ENCODE measurements at places on chromosomes 7 and 10.
A peak's percentile ranks its signal among the peaks of the same experiment; 100 is the strongest.

DNA sequence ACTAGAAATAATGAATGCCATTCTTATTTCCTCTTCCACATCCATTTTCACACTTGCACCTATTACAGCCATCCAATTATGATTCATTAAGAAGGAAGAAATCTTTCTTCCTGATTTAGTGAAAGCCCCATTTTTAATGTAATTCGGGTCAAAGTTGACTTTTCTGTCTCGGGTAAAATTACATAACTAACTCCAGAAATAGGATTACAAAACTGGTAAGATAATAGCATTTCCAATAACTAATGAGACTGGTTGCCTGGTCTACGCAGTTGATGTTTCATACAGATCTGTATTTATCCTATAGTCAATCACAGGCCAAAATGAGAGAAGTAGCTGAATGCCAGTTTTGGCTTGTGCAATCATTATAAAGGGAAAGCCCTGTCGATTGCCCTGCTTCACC, 651.5 kb upstream of the NRP1 start:
- no peak for DNase-seq

- no peak for DNase-seq
Measured at GRCh38 chr7:116193329-116194087, 16.8 kb upstream of the TES start.

GRCh38 chr7:24912424-24912823, 67.6 kb downstream of the OSBPL3 start:
- no peak for DNase-seq

DNA sequence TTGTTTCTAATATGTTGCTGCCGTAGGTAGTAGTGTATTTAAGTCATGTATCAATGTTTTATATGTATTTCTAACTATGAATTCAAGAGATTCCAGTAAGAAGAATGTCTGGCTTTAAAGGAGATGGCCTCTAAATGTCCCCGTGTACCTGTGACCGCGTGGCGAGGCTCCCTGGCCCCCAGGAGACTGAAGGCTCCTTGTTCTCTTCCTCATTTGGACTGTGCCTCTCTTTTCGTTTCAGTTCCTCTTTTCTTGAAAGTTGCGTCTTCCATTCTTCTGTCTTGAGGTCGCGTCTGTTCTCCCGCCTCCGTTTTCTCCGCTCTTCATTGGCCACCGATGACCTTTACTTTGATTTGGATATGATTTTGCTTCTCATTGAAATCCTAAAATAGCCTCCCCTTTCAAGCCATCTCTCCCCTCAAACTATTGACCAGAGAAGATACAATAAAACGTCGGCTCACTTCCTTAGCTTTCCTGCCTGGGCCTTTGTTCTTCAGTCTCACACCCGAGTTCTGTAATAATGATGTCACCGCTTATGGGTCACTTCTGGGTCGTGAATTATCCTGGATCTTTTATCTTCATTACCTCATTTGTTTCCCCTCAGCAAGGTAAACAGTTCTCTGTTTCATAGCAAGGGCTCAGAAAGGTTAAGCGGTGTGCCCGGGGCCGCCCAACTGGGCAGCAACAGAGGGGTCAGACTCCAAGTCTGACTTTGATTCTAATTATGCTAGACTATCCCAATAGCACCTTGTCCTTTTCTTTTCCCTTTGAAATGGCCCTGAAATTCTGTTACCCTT, 28.7 kb downstream of the WIPI2 start:
- no peak for DNase-seq

GRCh38 chr10:30500963-30501504, 67.0 kb downstream of the MAP3K8 start:
- DNase-seq, result no peak

- DNase-seq, result peak; percentile 65
Measured at GRCh38 chr7:7996568-7996967, 28.0 kb downstream of the GLCCI1 start.

- DNase-seq, result no peak
Measured at GRCh38 chr7:121376979-121377378, 19.1 kb downstream of the FAM3C start.

DNA sequence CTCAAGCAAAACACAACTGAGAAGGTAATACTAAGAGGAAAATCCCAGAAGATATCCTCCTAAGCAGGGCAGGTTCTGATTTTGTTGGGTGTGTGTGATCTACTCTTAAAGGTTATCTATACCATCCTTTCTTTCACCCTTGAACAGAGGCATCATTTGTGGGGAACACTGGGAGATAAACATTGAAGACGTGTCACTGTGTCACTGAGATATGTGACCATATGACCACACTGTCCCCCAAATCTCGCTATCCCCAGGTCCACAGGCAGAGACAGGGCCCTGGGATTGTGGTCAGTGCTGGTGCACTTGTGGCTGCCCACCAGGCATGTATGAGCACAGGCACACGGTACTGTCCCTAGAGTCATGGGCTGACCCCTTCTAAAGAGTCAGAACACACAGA, 30.0 kb downstream of the TECTB start:
- no peak for DNase-seq

DNA sequence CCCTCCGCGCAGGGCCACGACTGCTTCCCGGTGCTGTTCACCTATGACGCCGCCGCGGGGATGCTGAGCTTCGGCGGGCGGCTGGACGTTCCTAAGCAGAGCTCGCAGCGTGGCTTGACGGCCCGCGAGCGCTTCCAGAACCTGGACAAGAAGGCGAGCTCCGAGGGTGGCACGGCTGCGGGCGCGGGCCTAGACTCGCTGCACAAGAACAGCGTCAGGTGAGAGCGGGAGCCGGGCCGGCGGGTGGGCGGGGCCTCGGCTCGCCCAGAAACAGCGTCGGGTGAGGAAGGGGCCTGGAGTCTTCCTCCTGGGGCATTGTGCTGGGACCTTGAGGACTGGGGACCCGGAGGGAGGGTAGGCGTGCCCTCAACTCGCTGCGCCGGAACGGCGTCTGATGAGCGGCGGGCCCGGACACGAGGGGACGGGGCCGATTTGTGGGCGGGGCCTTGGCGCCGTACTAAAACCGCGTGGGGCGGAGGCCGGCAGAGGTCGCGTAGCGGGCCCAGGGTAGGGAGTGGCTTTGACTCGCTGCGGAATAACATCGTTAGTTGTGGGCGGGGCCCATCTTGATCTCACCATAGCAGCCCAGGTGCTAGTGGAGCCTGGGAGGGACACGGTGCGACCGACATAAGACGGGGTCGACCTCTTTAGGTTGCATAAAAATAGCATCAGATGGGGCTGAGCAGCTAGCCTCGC, 15.6 kb downstream of the PDAP1 start:
- DNase-seq, result peak; percentile 69

DNA sequence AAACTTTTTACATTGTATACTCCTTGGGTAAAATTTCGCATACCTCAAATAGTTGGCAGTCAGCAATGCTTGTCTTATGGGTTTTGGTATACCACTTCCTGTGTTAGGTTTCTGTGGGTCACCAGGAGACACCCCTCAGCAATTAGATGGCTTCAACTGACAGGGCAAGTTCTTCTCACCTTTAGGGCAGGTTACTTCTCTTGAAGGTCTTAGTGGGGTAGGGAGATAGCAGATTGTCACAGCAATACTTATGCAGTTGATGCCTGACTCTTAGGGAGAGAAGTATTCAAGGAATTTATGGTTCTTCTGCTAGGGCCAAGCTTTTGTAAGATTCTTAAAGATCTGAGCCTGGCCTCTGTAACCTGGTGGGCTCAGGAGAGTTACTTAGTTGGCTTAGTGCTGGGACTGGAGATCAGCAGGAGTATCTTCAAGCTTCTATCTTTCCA, 42.9 kb downstream of the MKLN1 start:
- peak; percentile 78 for DNase-seq

GRCh38 chr7:130669085-130669700, 645 bp upstream of the COPG2 start:
- DNase-seq, result no peak

GRCh38 chr7:20562461-20562860, 53.0 kb upstream of the ABCB5 start:
- DNase-seq, result peak; percentile 36

GRCh38 chr10:116696919-116697318, 45.4 kb downstream of the HSPA12A start:
- no peak for DNase-seq

DNA sequence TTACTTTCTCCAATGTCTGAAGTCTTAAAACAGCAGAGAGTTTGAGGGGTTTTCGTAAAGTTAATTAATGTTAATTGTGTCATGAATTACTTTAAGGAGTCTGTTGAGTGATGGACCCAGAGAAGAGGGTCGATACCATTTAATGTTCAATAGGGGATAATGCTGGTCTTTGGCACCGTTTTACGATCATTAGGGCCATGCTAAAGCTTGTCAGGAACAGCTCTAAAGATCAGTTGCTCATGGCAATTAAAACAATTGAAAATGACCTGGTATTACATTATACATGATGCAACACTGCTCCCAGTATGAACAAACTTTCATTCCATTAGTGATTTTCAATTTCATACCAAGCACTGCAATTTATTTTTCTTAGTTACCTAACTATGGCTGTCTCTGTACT, 296.9 kb downstream of the ETV1 start:
- peak; percentile 4 for DNase-seq

DNA sequence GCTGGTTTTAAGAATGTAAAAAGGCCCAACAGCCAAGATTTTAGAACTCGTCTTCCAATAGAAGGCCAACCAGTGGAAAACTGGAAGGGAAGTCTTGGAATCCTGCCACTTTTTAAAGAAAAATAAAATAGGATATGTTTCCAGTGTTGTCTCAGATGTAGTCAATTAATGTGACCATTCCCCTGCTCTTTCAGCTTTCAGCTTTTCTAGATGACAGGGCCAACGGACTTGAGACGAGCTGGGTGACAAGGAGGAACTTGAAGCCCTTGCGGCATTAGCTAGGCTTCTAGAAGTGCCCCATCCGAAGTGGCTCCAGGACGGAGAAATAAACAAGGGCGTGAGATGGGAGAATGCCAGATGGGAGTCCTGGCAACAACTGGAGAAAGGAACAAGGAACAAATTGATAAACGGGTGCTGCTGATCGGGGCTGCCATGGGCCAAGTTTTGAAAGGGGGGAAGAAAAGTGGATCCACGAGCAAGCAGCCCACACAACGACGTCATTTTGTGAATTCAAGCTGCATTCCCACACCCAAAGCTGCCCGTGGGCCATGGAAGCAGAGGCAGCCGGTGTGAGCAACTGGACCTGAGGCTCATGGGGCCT, 42.3 kb downstream of the CTBP2 start:
- DNase-seq, result peak; percentile 65

GRCh38 chr7:106866298-106867281, 1.5 kb downstream of the PIK3CG start:
- DNase-seq, result no peak

DNA sequence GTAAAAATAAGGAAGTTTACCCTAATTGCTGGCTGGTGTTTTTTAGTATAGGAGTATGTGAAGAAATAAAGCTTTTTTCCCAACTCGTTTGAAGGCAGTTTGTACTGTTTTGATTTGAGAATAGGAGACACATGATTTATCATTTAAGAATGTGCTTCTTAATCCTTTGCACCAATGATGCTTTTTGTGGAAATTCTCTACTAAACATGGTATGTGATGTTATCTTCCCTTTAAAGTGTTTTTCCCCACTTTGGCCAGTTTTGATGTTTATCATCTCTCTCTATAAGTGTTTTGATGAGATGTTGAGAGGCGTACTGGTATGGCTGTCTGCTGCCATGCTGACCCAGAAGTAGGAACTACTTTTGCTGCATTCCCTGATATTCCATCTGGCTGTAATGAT, 85.1 kb downstream of the SUGCT start:
- DNase-seq, result peak; percentile 91

DNA sequence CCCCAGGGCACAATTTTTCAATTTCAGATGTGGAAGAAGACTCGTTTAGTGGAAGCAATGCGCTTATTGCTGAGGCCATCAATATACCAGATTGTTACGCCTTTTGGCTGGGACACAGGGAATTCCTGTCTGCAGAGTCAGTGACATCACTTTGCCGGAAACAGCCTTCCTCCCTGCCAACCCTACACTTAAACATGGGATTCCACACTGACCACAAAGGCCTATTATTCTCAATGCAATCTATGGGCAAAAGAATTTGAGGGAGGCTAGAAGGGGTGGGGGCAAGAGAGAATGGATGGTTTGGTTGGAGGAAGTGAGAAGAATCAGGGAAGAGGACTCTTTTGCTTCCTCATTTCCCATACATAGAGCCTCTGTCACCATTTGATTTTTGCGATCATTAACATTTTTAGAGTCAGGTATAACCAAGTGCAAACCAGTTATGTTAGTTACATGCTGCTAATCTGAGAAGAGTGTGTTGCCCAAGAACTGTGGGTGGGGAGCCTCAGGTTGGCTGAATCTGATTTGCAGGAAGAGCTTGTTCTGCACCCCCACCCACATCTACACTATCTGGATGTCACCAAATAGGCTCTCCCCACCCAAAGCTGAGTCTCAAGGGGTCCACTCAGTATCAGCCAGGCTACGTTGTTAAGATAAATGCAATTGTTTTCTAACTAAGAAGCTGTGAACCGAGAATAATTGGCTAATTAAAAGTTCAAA, 58.2 kb downstream of the ENTPD1 start:
- peak; percentile 94 for DNase-seq

DNA sequence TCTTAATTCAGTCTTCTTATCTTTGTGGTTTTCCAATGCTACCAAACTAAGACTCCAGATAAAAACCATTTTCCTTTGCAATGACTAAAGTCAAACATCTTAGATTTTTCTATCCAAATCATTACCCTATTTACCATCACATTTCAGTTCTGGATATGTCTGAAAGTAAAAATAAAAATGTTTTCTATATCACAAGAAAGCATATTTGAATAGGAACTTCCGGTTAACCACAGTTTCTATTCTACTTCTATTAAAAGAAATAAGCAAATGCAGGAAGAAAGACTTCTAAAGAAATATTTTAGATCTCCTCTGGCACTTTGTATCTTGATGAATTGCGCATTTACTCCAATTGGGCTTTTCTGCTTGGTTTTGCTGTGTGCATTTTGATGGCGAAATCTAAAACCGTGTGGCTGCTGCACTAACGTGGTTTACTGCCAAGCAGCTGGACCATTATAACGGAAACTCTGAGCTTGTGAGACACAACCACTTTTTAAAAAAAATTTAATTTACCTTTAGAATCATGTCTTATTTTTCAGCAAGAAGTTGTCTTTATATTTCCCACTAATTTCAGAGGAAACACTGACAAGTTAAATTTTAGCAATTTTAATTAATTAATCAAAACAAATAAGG, 146.1 kb downstream of the VPS50 start:
- DNase-seq, result no peak

GRCh38 chr7:31529103-31529502, 15.2 kb downstream of the ITPRID1 start:
- DNase-seq, result no peak

GRCh38 chr7:5750031-5750653, 31.3 kb downstream of the RNF216 start:
- DNase-seq, result no peak

- DNase-seq, result no peak
Measured at GRCh38 chr10:94878649-94879048, 59.8 kb upstream of the CYP2C9 start.

DNA sequence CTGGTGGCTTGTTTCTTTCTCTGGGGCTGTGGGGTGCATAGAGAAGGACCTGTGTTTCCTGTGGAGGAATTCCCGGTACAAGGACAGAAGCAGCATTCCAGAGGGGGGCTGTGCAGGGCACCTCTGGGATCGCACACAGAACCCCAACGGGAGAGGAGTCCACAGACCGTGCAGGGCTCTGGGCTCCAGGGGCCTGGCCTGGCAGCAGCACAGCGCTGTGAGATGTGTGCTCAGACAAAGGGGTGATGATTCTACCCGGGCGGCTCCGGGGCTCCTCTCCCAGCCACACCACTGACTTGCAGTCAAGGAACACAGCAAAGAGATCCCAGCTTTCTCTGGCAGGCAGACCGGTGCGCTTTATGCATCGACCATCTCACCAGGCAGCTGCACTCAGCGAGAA, 6.9 kb upstream of the SHH start:
- DNase-seq, result no peak

- peak; percentile 2 for DNase-seq
Measured at GRCh38 chr10:116169782-116170445, 103.1 kb downstream of the GFRA1 start.

- DNase-seq, result no peak
Measured at GRCh38 chr7:29405891-29406290, 157.7 kb upstream of the PRR15 start.
